Activated CD8-positive, alpha-beta memory T cell treated with anti-CD3 and anti-CD28 coated beads for 4 hours (primary cell): ENCODE measurements at places on chromosomes 7 and 10.

GRCh38 chr7:3109311-3109915 is 65.7 kb upstream of the CARD11 start:
- DNase-seq: no peak

DNA sequence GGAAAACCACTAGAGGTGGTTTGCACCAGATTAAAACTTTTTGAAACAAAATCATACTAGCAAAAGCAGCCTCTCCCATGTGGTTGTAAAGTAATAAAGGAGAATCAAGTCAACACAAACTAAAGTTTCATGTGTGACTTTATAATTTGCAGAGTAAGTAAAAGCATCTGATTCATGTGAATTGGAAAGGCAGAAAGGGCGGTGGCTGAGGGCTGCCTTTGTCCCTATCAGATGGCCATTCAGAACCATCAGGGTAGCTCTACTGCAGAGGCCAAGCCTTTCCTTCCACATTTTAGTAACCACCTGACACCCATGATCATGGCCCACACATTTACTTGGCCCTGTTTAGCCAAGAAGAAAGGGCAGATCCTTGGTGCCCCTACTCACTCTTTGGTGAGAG is 15.7 kb downstream of the WNT16 start:
- DNase-seq: no peak

- no peak for DNase-seq
Observed at GRCh38 chr7:117010375-117011133, 57.3 kb downstream of the ST7 start.

GRCh38 chr7:139745678-139746143 is 32.1 kb downstream of the HIPK2 start:
- no peak for DNase-seq

DNA sequence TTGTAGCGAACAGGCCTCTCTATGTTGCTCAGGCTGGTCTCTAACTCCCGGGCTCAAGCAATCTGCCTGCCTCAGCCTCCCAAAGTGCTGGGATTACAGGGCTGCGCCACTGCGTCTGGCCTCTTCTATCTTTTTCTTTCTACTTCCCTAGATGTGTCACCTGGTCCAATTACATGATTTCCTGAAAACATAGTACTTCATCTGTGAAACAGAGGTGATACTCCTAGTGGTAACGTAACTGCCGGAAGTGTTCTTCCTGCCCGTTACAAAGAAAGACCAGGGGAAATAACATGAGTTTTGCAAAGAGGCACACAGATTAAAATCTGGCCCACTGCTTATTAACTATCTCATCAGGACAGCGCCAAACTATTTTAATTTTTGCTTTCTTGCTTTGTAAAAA is 18.4 kb upstream of the HGF start:
- no peak for DNase-seq

- DNase-seq: no peak
Observed at GRCh38 chr10:102523250-102524029, 19.7 kb downstream of the SUFU start.

- DNase-seq: no peak
Observed at GRCh38 chr10:108360187-108360586, 1195.7 kb upstream of the SORCS1 start.
